NCI-H526 (cell line): ENCODE measurements at places on chromosomes 5 and 9.
A peak's percentile ranks its signal among the peaks of the same experiment; 100 is the strongest.

DNA sequence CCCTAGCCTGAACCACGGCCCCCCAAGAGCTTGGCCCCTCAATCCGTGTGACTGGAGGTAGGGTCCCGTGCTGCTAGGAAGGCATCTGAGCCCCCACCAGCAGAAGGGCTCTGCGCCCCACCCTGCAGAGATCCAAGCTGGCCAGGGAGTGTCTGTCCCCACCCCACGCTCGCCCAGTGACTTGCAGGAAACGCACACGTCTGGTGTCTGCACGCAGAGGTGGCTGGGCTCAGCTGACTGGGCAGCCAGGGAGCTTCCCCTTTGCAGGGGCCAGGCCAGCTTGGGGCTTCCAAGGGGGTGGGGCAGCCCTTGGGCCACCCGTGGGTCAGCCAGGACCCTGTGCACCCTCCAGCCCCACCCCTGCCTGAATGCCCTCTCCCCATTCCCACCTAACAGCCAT, 24.3 kb downstream of the NOTCH1 start:
- no peak for DNase-seq

DNA sequence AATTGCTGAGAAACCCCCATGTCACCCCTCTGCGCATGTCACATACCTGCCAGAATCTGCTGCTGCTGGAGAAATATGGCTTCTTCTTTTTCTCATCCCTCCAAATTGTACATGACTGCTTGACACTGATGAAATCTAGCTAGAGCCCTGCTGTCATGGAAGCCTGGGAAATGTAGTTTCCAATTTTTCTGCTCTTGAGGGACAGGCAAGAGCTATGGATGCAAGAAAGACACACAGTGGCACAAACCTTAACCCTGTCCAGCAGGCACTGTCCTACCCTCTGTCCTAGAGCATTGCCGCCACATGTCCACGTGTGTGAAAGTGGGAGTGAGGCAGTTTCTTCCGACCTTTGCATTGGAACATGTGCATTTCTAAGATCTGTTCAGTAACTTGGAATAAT, 255.5 kb upstream of the SEMA6A start:
- no peak for DNase-seq

DNA sequence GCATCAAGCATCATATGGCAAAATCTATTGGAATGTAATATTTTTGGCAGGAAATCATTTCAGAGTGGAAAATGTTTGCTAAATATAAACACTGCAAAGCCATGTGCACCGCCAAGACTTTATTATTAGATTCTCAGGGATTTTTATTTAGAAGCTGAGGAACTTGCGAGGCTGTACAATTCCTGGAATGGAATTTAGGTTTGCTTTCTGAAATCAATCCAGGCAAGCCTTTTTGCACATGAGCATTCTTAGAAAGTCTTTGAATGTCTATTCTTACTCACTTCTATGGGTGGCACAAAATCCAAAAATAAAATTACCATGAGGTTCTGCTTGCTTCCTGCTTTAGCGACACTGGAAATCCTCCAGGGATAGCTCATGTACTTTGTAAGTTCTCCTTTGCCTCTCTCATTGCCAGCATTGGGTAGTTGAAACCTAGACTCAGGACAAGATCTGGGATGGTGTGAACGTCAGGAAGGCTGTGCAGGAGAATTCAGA, 71.5 kb upstream of the PALM2AKAP2 start:
- DNase-seq: no peak

GRCh38 chr9:20228096-20228495, 394.2 kb downstream of the MLLT3 start:
- DNase-seq: no peak

DNA sequence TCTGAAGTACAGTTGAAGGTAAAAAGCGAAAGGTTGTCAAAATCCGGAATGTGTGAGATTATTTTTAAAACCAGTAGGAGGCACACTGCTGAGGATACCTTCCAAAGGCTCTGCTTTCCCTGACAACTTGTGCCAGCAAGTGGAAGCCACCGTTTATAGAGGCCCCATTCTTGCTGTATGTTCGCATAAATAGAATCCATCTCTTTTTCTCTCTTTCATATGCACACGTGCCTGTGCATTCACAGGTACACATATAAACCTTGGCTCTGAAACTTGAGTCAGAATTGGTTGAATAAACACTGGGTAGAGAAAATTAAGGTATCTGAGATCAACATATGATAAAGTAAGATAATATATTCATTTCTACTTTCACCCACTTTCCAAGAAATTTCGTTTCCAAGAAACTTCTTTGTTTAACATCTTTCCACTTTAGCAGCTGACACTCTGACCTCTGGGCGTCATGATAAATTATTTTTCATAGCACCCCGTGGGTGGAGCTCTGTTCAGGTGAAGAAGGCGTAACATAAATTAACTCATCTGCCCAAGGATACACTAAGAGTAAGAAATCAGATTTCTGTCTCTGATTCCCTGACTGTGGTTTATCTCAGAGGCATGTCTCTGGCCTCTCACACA, 63.7 kb upstream of the RICTOR start:
- DNase-seq: peak; percentile 39

GRCh38 chr9:20832775-20833174, 148.7 kb downstream of the FOCAD start:
- no peak for DNase-seq

DNA sequence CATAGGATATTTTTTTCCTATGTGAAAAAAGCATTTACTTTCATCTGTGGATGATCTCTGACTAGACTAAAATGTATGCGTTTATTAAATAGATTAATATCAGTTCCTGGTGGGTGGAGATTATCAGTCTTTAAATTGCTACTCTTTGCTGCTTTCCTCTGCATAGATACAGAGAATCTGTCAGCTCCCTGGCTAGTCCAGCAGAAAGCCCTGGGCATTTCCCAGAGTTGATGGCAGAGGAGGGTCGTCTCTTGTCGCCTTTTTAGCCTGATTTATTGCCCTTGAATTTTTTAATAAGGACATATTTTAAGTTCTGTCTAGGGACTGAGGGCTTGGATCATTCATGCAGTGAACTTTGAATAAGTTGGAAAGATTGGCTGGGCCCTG, 165.5 kb downstream of the CD180 start:
- no peak for DNase-seq

DNA sequence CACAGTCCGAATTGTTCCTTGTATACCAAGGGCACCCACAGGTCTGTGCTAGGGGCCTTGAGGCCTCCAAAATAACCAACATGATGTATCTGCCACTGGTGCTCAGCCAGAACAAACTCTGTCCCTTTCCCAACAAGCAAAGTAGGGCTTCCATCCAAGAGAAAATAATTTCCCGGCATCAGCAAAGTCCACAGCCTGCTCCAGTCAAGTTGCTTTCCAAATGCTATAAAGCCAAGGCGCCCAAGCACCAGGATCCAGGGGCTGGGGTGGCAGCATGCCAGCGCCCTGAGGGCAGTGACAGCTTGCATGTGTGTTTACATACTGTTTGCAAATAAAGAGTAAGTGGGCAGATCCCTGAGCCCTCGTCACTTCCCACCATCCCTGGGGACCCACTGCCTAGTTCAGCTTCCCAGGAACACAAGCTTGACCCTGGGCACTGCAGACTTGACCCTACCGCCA, 155.9 kb downstream of the ERCC6L2 start:
- DNase-seq: peak; percentile 70

GRCh38 chr5:66710557-66711088, 114.4 kb downstream of the MAST4 start:
- no peak for DNase-seq

GRCh38 chr9:72415948-72416347, 50.9 kb upstream of the ZFAND5 start:
- no peak for DNase-seq

GRCh38 chr9:137454597-137455358, 4.4 kb downstream of the NSMF start:
- DNase-seq: no peak

- DNase-seq: no peak
Observed at GRCh38 chr9:133429214-133429613, 7.0 kb downstream of the ADAMTS13 start.

DNA sequence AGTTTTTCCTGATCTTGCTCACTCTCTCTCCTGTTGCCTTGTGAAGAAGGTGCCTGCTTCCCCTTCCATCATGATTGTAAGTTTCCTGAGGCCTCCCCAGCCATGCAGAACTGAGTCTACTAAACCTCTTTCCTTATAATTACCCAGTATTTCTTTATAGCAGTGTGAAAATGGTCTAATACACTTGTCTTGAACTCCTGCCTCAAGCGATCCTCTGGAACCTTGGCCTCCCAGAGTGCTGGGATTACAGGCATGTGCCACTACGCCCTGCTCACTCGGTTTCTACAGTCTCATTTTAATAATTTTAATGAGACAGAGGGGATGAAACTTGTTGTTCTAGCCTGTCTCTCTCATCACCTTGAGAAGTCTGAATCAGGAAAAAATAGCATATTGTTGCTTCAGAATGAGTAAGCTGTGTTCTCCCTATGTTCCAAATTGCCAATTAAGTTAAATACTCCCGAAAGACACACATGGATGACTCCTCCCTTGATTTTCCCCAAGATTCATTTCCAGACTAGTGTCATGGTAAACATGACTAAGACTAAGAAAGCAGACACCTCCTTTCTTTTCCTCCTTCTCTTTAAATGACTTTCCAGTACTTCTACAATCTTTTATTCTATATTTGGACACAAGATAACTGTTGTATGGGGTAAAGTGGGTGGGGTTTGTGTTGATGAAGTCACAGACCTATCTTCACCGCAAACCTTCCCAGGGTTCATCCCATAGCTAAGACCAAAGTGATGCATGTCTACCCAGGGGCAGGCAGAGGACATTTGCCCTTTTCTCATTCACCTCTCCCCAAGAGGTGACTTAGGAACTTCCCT, 7.8 kb upstream of the DNAJC18 start:
- no peak for DNase-seq

DNA sequence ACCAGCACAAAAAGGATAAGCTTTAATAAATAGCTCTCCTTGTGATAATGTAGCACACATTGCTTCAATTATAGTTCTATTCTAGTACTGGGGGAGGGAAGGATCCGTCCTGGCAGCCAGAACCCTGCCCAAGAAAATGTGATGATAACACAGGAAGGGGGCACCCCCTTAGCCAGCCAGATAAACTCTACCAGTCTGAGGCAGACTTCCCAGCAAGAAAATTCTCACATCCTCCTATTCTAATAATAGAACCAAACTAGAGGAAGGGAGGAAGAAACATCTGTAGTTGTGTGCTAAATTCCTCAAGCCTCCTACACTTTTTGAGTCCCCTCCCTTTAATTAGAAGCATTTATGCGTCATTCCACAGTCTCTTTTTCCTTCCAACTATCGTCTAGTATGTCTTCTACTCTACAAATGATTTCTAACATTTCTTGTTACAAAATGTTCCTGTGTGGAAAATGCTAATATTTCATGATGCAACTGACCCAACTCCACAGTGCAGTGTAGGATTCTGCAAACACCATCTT, 261.0 kb downstream of the SEMA5A start:
- DNase-seq: no peak

DNA sequence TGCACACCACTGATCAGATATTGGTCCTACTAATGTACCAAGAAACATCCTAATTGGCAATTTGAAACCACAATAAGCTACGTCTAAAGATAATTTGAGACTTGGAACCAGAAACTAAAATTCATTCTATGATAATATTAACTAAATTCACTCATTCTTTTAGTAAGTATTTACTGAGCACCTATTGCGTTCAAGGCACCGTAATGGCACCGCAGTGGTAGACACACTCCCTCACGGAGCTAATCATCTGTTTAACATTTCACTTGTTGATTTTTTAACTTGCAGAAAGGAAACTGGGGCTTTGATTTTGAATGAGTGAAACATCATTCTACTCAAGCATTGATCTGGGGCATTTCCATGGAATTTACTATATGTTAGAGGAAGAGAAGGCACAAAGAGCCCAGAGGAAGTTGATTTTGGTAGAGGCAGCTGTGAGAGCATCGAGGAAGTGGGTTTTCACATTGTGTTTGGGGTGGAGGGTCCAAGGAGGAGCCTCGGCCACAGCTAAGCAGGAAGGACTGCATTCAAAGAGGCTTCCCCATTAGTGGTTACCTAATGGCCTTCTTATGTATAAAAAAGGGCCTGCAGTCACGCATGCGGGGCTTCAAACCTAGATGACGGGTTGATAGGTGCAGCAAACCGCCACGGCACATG, 7.1 kb downstream of the RAPGEF1 start:
- DNase-seq: peak; percentile 19

- no peak for DNase-seq
Observed at GRCh38 chr9:112439171-112439570, 47.5 kb upstream of the KIAA1958 start.

- DNase-seq: peak; percentile 47
Observed at GRCh38 chr5:82351754-82352145, 73.6 kb upstream of the RPS23 start.

- DNase-seq: no peak
Observed at GRCh38 chr5:92267830-92268229, 884.7 kb upstream of the ARRDC3 start.

DNA sequence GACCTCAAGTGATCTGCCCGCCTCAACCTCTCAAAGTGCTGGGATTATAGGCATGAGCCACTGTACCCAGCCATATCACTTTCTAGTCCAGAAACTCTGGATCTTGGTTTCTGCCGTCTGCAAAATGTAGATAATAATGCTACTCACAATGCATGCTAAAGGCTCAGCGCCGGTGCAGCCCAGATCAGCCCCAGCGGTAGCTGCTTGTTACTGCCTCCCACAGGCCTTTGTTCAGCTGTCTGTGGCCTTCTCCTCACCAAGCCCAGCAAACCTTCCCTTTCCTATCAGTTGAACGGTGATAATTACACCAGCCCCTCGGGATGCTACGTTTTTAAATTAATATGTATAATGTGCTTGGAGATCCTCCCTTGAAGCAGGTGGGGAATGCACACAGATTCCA, 26.2 kb upstream of the MSX2 start:
- DNase-seq: no peak

- no peak for DNase-seq
Observed at GRCh38 chr9:17856995-17857394, 278.1 kb downstream of the SH3GL2 start.

DNA sequence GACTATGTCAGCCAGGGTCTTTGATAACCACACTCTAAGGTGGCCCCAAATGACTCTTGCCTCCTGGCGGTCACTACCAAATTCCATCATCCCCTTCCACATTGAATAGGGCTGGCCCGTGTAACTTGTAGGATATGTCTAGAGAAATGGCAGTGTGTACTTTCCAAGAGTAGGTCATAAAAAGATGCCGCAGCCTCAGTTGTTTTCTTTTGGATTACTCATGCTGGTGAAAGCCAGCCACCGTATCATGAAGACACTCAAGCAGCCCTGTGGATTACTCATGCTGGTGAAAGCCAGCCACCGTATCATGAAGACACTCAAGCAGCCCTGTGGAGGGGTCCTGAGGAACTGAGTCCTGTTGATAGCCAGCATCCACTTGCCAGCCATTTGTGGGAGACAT, 172.0 kb upstream of the TBC1D2 start:
- DNase-seq: no peak

- DNase-seq: no peak
Observed at GRCh38 chr5:144451187-144451973, 280.7 kb downstream of the KCTD16 start.

- DNase-seq: no peak
Observed at GRCh38 chr5:176542135-176542595, 5.0 kb upstream of the RNF44 start.

- no peak for DNase-seq
Observed at GRCh38 chr5:145465474-145466263, 369.5 kb downstream of the PRELID2 start.
